ENCODE measurements at places on chromosomes 12 and 14.

DNA sequence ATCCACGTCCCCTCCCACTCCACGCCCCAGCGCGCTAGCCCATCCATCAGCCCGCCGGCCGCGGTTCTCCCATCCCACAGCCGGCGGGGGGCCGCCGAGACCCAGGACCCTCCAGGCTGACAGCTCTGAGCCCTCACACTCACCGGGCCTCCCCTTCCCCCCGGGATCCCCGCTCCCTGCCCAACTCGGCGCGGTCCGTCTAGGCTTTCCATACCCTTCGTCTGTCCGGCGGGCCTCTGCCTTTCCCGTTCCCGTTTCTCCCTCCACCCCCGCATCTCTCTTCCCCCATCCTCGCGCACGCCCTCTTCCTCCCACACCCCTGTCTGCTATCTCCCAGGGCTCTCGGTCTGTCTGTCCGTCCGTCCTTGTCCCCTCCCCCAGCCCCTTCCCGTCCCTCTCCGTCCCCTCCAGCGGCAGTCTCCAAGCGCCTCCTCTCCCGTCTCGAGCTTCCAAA, 726 bp downstream of the ZFHX2 start:
- DNase-seq: no peak

DNA sequence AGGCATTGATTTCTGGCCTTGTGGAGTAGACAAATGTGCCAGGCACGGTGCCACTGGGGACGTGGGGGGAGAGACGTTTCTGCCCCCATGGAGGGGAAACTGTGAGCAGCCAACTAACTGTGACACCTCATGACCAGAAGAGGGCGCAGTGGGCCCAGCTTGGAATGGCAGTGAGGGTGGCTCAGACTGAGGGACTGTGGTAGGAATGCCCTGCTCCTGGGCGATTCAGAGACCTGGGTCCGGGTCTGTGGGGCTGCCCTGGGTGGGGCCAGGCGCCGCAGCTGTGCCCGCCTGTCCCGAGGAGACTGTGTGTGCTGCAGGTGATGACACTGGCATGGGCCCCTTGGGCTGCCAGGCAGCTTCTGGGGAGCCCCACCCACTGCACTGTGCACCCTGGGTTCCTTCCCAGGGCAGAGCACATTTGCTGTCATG, 60.6 kb downstream of the SLC25A47 start:
- peak; percentile 43 for DNase-seq

- DNase-seq: no peak
Observed at GRCh38 chr12:124387528-124387911, 92.6 kb downstream of the RFLNA start.

- no peak for DNase-seq
Observed at GRCh38 chr14:100989924-100990323, 86.4 kb upstream of the RTL1 start.

DNA sequence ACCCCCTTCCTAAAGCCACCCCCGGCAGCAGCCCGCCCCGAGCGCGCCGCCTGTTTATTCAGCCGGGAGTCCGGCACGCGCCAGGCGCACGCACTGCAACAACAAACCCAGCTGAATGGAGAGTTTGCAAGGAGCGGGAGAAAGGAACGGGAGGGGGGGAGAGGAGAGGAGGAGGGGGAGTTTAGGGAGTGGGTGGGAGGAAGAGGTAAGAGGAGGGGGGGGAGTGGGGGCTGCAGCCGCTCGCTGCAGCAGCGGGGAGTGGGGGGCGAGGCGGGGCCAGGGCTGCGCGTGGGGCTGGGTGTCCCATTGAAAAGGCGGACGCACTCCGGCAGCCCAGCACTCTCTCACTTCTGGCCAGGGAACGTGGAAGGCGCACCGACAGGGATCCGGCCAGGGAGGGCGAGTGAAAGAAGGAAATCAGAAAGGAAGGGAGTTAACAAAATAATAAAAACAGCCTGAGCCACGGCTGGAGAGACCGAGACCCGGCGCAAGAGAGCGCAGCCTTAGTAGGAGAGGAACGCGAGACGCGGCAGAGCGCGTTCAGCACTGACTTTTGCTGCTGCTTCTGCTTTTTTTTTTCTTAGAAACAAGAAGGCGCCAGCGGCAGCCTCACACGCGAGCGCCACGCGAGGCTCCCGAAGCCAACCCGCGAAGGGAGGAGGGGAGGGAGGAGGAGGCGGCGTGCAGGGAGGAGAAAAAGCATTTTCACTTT, at the start of gene ASCL1:
Gene ASCL1 (plus strand): TSS at position 336 of the 712 bp plus-strand sequence. CDS start 571 bp downstream, outside the sequence.
- DNase-seq: peak; percentile 92

GRCh38 chr12:114655934-114656749, 27.8 kb downstream of the TBX3 start:
- DNase-seq: no peak

DNA sequence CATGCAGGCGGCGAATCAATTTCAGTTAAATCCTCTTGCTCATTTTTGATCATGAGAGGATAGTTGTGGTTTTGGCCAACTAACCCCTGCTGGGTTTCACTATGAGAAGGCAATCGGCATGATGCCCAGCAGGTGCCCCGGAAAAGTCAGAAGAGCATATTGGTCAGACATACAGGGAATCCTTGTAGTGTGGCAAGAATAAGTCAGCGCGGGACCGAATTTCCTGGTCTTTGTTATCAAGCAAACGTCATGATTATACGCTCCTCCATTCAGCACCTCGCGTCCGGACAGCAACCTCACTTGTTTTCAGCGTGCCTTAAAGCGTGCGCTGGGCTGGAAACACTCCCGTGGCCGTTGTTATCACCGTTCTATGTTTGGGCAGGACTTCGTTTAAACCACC, 1.8 kb downstream of the TBC1D30 start:
- peak; percentile 52 for DNase-seq

DNA sequence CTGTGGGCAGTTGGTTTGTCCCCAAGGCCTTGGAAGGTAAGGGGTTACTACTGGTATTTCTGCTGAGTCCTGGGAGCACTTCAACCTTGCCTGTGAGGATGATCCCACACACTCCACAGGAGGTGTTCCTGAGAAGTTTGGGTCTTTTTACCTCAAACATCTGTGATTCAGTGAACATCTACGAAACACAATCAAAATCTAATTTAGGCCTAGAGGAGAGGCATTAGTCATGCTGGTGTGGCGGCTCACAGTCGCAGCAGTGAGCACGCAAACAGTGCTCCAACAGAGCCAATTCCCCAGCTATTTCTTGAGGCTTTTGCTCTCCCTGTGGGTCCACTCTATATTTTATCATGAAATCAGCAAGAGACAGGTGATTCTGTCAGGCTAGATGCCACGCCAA, 107.6 kb downstream of the APAF1 start:
- DNase-seq: no peak

Measured in SK-N-DZ (cell line).